ENCODE measurements at places on chromosomes 5 and 9.

DNA sequence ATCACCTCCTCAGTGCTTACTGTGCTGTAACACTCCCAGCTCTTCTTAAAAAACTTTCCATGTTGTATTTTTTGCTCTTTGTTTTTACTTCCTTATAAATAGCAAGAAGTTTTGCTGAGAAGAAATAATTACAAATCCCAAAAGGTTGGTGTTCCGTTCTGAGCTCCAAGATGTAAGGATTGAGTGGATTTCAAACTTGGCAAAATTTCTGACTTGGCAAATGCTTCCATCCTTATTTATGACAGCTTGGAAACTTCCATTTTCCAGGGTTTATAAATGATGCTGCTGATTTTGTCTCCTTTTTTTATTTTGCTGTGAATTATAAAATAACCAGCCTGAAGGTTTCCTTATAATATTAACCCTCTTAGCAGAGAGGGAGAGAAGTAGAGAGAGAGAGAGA lies 151.9 kb downstream of the NTRK2 start:
- DNase-seq: no peak

DNA sequence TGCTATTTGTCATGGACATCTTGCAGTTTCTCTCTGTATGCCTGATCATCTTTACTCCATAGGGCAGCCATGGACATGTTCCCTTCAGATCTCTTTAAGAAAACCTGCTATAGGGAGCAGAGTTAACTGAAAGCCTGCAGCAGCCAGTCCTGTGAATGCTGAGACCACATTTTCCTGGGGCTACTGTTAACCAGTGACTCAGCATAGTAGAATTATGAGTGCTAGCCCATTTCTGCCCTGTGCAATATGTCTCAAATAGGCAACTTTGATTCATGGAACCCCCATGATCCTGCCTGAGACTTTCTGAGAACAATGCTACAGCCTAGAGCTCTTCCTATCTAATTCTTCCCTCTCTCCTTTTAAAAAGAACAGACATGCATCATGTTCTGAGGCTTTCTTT lies 624.2 kb downstream of the CHSY3 start:
- no peak for DNase-seq

DNA sequence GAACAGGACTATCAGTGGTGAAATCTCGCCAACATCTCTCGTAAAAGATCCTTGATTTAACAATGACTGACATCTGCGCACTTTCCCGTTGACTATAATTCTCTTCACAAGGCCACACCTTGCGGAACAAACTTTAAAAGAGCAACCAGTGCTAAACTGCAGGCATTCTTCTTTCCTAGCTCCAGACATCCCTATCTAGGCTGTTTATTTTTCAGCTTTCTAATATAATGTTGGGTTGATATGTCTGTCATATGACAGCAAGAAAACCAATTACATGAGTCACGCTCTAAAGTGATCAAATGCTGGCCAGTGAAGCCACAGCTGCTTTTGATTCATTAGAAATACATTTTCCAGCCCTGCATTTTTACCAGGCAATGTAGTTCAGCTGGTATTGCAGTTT lies 162.5 kb downstream of the ELAVL2 start:
- no peak for DNase-seq

DNA sequence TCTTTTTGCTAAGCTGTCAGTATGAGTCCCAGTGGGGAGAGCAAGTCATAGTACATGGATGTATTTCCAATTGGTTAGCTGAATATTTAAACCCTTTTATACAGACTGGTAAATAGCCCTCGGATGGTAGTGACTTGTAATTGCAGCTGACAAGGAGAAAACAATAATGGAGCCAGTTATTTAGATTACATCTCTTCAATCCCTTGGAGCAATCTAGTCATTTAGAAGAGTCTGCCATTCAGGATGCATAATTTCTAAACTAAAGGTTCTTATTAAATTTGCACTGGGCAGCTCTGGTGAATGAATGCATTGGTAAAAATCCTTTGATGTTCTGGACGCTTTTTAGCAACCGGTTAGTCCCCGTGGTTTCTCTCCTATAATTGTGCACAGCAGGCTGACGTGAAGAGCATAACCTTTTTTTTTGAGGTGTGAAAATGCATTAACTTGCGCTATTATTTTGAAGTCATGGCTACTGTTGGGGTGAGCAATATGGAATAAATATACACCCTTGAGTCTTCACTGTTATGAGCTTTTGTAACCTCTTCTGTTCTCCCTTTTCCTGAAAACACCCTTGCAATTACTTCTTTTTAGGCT lies 158.6 kb upstream of the CD180 start:
- no peak for DNase-seq

GRCh38 chr5:133117166-133117911 lies 65.5 kb downstream of the HSPA4 start:
- DNase-seq: no peak

DNA sequence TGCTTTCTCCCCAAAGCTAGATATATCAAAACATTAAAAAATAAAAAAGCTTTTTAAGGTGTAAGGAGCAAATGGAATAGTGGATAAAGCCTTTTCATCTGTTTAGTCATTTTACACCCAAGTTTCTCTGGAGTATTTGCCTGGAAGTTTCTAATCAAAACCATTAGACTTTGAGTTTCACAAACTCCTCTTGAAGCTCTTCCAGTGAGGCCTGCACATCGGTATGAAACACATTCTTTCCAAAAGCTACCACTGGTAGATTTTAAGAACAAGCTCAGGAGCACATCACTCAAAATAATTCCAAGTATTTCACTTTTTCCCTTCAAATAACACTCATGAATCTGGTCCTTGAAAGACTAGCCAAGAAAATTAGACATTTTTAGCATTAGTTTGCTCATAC lies 5.7 kb downstream of the TRIM52 start:
- no peak for DNase-seq

DNA sequence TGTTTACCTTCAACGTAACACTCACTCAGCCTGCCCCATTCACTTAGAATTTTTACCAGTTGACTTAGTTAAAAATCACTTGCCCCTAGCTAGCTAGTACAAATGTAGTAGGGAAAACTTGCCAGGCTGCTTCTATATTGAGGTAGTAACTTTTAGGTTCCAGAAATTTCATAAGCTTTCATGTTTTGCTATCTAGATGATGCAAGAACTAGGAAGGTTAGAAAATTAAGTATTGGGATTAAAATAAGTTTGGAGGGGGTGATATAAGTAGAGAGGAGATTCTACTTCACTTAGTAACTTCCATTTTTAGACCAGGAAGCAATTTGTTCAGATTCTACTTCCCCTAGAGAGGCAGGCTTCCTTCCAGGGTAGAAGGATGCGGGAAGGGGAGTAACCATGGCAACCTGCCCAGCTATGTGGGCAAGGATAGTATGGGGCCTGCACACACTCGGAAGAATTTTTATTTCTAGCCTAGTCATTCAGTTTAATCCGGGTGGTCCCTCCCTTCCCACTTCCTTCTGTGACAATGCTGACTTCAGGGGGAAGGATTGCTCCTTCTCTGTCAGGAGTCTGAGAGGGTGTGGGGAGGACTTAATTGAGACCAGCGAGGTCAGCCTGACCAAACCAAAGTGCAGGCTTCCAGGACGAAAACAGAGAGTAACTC lies 4.2 kb downstream of the DAB2 start:
- no peak for DNase-seq

GRCh38 chr5:1285141-1285540 lies 9.7 kb downstream of the TERT start:
- DNase-seq: no peak

DNA sequence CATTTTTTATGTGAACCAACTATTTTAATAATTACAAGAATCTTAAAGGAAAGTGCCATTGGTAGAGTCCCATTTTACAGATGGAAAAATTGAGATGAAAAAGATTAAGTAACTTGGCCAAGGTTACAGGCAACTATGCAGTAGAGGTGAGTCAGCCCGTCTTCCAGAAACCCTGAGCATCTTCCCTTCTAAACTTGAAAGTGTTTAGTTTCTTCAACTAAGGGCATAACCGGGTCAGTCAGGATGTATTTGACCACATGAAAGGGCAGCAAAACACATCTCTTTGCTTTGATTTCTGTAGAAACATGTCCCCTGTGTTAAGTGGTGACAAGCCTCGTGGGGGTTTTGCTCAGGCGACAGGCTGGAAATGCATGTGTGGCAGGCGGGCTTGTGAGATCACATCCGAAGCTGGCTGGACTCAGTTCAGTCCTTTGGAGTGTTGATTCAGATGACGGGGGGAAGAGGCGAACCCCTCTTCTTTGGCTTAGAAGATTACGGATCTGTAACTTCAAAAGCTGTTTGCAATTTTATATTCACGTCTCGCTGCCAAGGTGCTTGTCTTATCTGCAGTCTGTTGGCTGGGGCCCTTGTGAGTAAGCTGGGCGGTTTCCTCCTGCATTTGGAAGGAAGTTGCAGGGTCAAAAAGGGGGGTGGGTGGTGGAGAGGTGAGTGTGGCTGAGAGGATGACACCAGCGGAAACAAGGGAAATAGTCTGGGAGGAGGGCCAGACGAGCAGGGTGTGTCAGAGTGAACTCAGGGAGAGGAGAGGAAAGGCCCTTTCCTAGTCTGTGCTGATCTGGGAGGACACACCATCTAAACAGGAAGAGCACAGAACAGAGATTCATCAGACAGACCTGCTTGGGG lies 78.9 kb upstream of the RPS23 start:
- peak; percentile 61 for DNase-seq

DNA sequence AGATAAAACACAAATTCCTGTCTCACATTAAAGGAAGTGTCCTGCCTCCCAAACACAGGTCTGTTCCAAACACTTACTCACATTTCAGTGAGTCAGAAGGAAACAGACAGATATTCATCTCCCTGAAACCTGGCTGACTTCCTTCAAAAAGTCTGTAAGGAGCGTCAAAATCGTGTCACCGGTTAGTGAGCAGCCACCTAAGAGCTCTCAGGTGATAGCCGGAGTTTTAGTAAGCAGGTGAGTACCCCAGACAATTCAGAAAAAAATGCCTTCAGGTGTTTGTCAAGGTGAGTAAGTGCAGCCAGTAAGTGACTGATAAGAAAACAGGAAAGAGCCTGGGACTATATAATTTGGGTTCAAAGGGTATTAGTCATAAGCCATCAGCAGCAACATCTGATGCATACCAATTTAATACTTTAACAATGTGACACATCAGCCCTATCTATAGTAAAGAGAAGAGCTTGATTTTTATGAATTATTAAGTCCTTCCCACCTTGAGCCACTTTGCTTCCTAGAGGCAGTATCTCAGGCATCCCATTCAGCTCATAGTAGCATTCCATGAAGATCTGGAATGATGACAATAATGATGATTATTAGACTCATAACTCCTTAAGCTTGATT lies 1.3 kb upstream of the ITGA2 start:
- no peak for DNase-seq

DNA sequence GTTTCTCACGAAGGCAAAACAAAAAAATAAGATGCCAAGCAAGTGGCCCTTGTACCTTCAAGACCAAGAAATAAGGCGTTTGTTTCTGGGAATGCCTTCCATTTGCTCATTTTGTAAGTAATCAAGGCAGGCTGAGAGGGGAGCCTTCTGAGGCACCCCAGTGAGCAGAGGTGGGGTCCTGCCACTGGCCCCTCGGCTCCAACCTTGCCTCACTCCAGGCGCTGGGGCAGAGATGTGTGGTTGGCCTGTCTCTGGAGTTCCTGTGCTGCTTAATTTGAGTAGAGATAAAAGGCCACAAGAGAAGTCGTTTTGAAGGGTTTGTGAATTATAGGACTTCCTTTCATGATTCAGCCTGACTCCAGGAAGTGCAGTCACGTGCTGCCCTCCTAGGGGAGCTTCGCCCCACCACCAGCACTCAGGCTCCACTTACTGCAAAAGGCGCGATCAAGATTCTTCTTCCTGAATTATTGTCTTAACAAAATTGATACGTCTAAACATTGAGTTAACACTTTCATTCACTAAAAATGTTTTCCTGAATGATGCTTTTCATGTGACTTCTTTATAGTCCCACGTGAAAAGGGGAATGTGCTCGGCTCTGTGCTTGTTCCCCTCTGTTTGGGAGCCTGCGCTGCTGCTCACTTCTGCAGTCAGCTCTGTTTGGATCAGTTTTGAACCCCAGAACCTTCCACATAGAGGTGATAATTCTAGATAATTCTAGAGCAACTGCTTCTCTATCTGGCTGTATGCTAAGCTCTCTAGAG lies 13.7 kb downstream of the SYK start:
- no peak for DNase-seq

GRCh38 chr5:92222449-92222848 lies 839.3 kb upstream of the ARRDC3 start:
- DNase-seq: no peak

GRCh38 chr5:106827061-106827460 lies 843.7 kb downstream of the EFNA5 start:
- no peak for DNase-seq

GRCh38 chr5:118894709-118895108 lies 93.6 kb downstream of the DTWD2 start:
- no peak for DNase-seq

DNA sequence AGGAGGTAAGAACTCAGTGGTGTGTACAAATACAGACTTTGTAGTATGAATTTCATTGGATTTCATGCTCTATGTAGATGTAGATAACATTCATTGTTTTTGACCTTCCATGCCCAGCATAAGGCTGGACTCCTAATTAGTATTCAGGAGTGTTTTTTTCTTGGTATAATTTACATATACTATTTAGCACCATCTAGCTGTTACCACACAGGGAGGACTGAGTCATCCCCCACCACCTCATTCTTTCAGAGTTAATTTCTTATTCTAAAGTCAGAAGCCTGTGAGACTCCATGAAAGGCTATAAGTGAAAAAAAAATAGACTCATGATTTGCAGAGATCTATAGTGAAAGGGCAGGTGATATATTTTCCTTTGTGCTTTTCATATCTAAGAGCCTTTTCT lies 555.0 kb downstream of the PRR16 start:
- DNase-seq: no peak

GRCh38 chr5:40797273-40798011 lies 732 bp downstream of the PRKAA1 start:
- peak; percentile 59 for DNase-seq

GRCh38 chr9:125332527-125332926 lies 70.9 kb downstream of the GAPVD1 start:
- DNase-seq: no peak

GRCh38 chr9:137147793-137148160 lies 8.8 kb downstream of the GRIN1 start:
- DNase-seq: no peak

DNA sequence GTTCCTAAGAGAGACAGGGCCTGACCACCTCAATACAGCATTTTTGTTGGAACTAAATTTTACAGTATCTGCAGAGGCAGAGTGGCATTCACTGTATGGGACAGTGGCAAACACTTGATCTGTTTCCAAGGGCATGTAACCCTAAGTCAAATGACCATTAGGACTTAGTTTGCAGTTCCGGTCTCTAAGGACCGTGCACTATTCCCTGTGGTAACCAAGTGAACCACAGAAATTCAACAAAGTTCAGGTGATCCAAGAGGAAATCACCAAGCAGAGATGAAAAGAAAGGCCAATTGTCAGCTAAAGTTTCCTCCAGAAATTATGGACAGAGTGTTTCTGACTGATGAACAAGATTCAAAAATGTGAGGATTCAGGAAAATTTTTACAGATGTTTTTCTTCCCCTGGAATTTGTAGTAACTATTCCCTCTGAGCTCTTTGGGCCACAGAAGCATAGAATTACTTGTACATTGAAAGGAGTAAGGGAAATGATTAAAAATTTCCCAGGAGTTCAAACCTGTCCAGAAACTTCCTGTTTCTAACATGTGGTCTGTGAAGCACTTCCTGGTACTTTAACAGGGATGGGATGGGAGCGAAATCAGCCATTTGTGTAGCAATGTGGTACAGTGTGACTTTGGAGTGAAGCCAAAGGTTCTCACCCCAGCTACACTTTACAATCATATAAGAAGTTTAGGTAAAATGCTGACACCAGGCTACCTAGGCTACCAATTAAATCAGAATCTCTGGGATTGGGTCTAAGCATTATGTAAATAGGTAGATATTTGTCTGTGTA lies 266.1 kb upstream of the MAP3K1 start:
- no peak for DNase-seq
